ENCODE measurements at places on chromosomes 4 and X.

GRCh38 chr4:101183221-101183620, 164.1 kb downstream of the PPP3CA start:
- DNase-seq = no peak

DNA sequence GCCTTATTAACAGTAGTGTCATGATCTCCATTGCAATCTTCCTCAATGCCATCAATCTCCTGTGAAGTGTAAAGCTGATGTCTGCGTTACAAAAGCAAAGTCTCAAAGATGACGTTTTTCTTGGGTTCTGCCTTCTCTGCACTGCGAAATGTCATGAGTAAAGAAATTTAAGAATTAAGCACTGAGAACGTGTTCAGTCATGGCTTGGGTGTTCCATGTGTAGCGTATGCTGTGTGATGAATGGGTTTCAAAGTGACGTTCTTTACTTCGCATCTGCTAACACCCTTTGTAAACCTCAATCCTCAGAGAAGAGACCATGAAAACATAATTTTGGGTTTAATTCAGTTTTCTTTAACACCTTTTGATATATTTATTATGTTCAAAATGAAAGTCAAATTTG, 999 bp downstream of the NAP1L5 start:
- no peak for DNase-seq

GRCh38 chrX:134801267-134801666, 143.0 kb upstream of the PLAC1 start:
- no peak for DNase-seq

DNA sequence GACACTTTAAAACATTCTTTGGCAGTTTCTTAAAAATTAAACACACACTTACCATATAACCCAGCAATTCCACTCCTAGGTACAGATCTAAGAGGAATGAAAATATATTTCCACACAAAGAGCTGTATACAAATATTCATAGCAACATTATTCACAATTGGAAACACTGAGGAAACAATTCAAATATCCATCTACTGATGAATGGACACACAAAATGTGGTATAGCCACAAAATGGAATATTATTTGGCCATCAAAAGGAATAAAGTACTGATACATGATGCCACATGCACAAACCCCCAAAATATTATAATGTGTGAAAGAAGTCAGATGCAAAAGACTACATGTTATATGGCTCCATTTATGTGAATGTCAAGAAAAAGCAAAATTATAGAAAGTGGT, 70.9 kb downstream of the HS6ST2 start:
- no peak for DNase-seq

- no peak for DNase-seq
Observed at GRCh38 chrX:8906299-8906938, 105.2 kb upstream of the FAM9A start.

DNA sequence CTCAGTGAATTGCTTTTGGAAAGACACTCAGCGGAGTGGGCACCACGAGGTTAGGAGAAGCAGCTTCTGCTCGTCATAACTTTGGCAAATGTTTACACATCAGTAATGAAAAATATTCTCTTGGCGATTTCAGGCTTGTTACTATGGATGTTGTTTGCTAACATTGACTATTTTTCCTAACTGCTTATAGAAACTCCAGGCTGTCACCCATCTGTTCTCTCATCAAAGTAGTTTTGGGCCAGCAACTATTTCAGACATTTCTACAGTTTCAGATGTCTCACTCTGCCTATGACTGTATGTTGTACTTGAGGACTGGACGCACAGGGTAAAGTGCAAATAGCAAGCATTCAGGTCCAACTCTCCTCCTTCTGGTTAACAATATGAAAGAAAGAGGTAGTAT, 346.7 kb downstream of the TRIML1 start:
- no peak for DNase-seq

- DNase-seq = no peak
Observed at GRCh38 chr4:121462660-121463261, 81.9 kb upstream of the QRFPR start.

- DNase-seq = no peak
Observed at GRCh38 chr4:130576218-130576617, 1480.3 kb downstream of the C4orf33 start.

DNA sequence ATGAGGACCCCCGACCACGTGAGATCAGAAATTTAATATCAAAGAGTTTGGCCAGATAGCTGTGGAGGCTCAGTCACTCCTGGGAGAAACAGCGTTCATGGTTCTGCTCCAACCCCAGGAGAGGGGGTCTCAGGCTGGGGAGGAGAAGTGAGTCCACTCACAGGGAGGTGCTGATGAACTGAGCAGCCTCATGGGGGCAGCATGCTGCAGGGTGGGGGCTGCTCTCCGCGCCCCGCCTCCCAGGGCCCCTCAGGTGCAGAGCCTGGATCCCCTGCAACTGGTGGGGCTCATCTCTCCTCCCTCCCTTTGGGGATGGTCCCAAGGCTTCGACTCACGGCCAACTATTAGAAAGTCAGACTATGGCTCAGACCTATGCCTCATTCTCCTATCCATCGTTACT, 26.6 kb upstream of the C4orf50 start:
- no peak for DNase-seq

- DNase-seq = no peak
Observed at GRCh38 chr4:28009541-28009940, 1148.9 kb downstream of the STIM2 start.

DNA sequence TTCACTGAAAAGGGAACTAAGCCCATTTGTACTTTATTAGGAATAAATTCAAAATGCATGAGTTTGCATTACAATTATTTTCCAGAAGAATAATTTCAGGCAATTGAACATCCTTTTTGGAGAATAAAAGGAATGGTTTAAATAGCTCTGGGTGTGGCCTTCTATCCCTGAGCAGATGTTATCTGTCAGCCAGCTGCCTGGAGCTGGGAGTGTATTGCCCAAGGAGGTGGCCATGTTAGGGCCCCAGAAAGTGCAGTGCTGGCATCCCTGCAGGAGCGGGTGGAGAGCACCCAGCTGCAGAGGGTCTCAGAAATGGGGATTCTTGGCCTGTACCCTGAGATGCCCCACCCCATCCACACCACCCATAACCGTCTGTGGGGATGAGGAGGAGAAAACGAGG, 21.6 kb upstream of the VEGFD start:
- no peak for DNase-seq

GRCh38 chr4:38857354-38858096, 908 bp upstream of the TLR6 start:
- no peak for DNase-seq

- DNase-seq = no peak
Observed at GRCh38 chr4:28378109-28378830, 1517.6 kb downstream of the STIM2 start.

GRCh38 chrX:130171446-130172126, at the start of gene RAB33A:
Gene RAB33A, plus strand, starts transcription at chrX:130171962. Its CDS starts 101 bp downstream, at chrX:130172063.
- DNase-seq = no peak

DNA sequence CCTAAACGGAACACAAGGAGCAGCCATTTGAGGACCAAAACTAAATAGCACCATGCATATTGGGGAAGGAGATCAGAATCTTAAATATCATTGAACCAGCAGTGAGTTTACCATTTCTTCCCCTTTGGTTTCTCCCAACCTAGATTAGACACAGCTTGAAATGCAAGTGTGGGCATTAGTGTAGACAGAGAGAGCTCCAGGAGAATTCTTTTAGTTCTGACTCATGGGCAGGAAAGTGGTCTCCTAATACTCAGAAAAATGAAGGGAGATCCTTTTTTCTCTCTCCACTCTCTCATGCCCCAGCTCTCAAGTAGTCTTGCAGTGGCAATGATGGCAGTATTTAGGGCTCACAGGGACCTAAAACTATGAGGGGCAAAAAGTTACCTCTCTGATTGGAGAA, 567.9 kb downstream of the INPP4B start:
- DNase-seq = no peak

DNA sequence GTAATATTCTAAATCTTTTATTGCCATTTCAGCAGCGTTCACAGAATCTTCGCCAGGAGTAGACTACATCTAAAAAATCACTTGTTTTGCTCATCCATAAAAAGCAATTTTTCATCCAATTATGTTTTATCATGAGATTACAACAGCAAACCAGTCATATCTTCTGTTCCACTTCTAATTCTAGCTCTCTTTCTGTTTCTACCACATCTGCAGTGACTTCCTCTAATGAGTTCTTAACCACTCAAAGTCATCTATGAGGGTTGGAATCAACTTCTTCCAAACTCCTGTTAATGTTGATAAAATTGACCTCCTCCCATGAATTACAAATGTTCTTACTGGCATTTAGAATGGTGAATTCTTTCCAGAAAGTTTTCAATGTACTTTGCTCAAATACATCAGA, 174.4 kb upstream of the BRWD3 start:
- DNase-seq = no peak

DNA sequence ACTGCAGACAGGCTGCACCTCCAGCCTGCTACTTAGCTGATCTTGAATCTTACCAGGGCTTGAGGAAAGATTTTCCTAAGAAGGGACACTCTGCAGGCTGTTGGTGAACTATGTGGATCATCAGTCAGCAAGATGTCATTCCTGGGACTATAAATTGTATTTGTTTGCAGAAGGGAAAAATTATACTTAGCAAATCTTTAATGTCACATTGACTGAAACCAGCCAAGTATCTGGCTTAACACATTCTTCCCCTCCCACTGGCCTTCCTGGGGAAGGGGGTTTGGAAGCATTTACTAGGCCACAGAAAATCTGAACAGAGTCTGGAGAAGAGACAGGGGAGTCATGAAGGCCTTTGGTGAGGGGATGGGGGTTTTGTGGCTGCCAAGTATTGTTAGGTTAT, 156.7 kb upstream of the EOLA2 start:
- no peak for DNase-seq

DNA sequence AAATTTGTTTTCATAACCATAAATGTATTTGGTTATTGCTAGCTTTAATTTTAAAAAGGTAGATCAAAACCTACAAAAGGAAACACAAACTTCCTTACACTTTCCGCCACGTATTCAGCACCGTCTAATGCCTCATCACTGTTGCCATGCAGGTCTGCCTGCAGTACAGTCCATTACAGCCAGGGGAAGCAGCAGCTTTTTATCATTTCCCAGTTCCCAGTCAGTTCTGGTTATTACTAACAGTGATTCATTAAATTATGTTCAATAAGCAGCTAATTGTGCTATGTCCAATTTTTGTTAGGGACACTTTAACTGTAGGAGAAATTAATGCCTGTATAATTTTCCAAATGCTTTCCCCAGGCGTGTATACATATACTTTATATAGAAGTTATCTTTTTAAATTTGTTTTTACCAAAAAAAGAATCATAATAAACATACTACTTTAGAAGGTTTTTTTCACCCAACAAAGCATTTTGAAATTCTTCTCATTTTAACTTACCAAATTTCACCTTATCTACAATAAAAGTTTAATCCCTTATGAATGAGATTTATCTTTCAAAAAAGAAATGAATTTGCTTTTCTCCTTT, 93.3 kb downstream of the ANXA3 start:
- peak; percentile 6 for DNase-seq

GRCh38 chr4:14615671-14616070, 386.6 kb upstream of the CPEB2 start:
- DNase-seq = no peak

GRCh38 chrX:100625985-100626491, 10.6 kb downstream of the TSPAN6 start:
- no peak for DNase-seq

- no peak for DNase-seq
Observed at GRCh38 chr4:56690393-56690792, 9.3 kb upstream of the HOPX start.

DNA sequence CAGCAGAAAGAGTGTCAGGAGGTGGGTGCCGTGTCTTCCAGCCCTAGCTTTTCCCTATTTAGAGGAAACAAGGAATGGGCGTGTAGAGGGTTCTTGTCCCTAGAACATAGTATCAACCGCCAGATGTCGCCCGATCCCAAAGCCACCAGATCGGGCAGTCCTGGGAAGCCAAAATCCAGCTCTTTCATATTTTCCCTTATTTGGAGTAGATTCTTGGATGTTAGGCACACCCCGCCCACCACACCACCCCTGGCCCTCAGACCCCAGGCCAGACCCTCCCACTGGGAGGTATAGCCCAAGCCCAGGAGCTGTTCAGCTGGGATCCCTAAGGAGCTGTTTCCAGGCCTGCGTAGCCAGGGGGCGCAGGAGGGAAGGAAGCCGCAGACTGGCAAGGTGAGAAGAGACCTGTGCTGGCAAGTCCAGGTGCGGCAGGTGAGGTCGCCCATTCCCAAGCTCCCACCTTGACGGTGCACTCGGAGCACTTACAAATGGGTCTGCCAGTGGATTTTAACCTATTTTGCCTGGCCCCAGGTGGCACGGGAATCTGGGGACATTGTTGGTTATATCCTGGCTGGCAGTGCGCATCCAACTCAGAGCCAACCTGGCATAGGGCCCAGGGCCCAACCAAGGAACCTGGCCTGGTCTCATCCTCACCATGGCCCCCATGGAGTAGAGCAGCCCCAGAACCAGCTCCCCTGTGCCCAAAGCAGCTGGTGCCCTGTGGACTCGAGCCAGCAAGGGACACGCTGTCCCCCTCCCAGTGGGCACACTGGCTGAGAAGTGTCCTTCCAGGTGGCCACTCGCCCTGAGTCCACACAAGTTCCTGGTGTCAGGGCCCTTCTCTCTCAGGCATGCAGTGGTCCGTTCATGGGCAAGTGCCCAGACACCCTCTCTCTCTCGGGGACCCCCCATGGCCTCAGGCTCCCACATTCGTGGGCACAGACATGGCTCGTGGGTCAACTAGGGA, 811 bp downstream of the FLNA start:
- DNase-seq = no peak

GRCh38 chr4:179307297-179308136, 1865.3 kb upstream of the AGA start:
- DNase-seq = no peak

- DNase-seq = no peak
Observed at GRCh38 chr4:108060164-108060563, 70.5 kb downstream of the HADH start.

DNA sequence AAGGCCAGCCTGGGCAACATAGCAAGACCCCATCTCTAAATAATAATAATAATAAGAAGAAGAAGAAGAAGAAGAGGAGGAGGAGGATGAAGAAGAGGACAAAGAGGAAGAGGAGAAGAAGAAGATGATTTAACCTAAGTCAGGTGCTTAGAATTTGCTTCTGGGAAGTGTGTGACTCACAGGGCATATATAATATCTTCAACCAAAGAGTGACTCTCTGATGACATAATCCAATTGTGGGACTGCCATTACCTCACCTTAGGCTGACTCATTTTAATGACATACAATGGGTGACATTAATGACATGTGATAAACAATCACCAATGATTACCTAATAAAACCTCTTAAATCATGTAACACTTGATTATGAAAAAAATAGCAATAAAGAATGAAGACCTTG, 32.7 kb upstream of the MBTPS2 start:
- DNase-seq = no peak

- DNase-seq = no peak
Observed at GRCh38 chr4:141642711-141643110, 6.3 kb downstream of the IL15 start.

DNA sequence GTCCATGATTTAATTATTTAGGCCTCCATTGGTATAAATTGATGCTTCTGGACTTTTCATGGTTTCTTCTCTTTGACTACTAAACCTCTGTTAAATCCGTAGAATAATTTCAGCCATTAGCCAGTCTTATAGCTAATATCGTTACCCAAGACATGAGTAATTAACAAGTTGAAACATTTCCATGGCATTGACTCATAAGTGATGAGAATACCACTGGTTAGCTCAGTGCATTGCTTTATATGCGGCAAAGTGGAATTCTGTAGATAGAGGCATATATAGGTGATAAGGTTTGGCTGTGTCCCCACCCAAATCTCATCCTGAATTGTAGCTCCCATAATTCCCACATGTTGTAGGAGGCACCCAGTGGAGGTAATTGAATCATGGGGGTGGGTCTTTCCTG, 80.6 kb downstream of the VCX2 start:
- no peak for DNase-seq

All from stimulated activated CD8-positive, alpha-beta memory T cell treated with anti-CD3 and anti-CD28 coated beads, Interleukin-7, amount 100 ng/mL, for 1 hour (primary cell).